Stimulated activated CD8-positive, alpha-beta memory T cell treated with anti-CD3 and anti-CD28 coated beads, Interleukin-15, amount 100 ng/mL, for 48 hours (primary cell): ENCODE measurements at places on chromosomes 11 and 22.

DNA sequence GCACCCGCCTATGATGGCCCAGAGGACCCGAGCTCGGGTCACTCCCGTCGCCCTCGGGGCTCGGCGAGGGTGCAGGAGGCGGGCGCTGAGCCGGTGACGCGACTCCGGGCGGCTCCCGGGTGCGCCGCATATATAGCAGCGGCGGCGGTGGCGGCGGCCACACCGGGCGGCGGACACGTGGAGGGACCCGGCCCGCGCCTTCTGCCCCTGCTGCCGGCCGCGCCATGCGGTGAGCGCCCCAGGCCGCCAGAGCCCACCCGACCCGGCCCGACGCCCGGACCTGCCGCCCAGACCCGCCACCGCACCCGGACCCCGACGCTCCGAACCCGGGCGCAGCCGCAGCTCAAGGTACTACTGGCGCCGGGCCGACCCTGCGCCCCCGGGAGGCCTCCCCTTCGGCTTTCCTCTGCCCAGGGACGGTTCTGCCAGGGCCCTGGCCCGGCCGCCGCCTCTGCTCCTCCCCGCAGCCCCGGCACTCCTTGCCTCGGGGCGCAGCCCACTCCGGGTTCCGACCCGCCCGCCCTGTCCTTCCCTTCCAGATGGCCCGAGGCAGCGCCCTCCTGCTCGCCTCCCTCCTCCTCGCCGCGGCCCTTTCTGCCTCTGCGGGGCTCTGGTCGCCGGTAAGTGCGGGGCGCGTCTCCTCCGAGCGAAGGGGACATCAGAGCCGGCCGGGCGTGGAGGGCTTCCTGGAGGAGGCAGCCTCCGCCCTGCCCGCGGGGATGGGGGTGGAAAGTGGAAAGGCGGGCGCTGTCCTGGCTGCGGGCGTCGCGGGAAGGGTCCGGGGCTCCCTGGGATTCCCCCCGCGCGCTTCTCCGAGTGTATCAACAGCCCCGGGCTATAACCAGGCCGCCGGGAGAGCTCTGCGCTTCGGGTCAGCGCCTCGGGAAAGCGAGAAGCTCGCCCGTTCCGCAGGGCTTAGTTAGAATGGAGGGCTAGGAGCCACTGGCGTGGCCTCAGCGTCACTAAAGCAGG is at the start of gene GAL:
Gene GAL (plus strand): TSS at position 160 of the 972 bp plus-strand sequence. CDS start 380 bp downstream, at position 540.
- no peak for DNase-seq

- DNase-seq: no peak
Measured at GRCh38 chr11:92087725-92088537, 136.7 kb upstream of the FAT3 start.

- no peak for DNase-seq
Measured at GRCh38 chr22:33658775-33659174, 261.5 kb downstream of the LARGE1 start.

DNA sequence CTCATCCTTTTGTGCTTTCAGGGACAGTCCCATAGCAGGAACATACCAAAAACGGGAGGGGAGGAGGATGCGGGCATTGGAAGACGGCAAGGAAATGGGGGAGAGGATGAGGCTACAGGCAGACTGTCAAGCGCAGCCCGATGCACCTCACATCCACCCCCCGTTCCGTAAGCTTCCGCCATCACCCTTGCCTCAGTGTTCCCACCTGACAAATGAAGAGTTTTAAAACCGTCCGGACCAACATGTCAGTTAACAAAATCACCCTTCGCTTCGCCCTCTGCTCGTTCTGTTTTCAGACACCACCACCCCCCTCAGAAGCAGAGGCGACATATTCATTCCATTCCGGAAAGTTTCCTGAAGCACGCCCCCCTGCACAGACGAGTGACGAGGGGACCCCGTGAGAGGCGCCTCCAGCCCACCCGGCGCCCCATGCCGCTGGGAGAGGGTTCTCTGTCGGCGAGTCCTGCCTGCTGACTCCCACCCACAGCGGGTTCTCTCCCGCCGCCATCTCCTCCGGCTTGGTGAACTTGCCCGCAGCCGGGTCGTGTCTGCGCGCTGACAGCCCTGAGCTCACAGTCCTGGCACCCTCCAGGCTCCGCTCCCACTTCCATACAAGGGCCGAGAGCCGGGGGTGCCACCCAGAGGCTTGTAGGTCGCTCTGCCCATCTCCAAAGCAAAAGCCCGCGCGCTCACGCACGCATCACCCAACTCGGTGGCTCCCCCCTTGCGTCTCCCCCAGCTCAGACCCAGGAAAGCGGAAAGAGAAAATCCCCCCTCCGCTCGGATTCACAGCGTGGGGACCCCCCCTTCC is 1.5 kb downstream of the IGSF9B start:
- DNase-seq: no peak

DNA sequence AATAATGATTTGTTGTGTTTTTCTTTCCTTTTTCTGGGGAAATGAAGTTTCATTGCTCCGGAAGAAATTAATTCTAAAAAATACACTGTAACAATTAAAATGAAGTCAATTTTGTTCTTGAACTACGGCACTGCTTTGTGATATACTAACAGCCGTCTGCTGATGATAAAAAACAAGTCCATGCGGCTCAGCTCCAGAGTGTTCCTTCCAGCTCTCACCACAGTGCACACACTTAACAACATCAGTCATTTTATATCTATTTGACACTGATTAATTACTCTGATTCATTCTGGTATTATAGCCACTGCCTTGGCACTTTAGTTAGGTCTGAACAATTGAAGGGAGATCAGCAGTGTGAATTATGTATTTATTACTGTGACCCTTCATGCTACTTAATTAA is 97.4 kb upstream of the SLC6A5 start:
- DNase-seq: no peak

- no peak for DNase-seq
Measured at GRCh38 chr11:7787239-7787638, 9.5 kb downstream of the OR5P2 start.

DNA sequence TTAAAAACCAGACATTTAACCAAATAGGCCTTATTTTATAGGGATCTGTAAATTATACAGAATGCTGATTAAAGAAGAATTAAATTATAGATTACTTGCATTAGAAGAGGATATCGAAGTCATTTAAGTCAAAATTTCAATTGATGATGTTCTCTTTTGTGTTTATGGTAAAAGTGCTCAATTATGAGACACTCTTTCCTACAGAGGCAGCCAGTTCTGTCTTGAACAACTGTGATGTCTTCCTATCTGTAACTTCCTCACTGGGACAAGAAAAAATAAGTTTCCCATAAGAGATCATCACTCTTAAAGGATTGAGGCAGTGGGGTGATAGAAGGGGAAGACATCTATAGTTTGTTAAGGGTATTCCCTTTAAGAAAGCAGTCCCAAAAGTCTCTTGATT is 613.5 kb downstream of the INSC start:
- no peak for DNase-seq

GRCh38 chr11:66849501-66850234 is 6.4 kb downstream of the RCE1 start:
- DNase-seq: no peak

GRCh38 chr11:72173291-72173690 is 18.6 kb upstream of the FOLR1 start:
- no peak for DNase-seq

DNA sequence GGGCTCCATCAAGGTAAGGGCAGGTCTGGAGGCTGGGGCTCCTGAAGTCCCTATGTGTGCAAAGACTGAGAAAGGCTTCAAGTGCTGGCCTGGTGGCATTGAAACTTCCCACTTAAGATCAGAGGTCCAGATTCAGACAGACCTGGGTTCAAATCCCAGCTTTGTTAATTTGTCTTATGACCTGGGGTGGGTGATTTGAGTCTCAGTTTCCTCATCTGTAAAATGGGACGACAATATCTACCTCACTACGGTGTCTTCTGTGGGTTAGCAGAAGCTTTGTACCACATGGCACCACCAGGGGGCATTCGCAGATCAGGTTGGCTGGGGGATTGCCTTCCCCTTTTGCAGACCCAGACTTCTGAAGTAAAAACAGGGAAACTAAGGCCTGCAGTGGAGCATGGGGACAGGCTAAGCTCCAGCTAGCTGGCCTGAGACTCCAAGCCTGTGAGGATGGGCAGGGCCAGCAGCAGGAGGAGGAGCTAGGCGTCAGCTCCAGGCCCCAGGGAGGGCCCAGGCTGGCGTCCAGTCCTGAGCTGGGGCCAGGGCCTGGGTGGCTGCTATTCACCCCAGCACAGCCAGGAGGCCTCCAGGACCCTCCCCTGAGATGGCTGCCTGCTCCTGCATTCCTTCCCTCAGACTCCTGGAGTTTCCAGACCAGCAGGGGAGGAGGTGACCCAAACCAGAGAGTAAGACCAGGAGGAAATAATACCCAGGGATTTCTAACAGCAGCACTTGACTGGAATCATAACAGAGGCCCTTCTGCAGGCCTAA is 1.5 kb downstream of the CASTOR1 start:
- DNase-seq: peak; percentile 76

- DNase-seq: no peak
Measured at GRCh38 chr11:24389575-24389974, 107.3 kb upstream of the LUZP2 start.

- no peak for DNase-seq
Measured at GRCh38 chr11:134270250-134270714, 5.9 kb upstream of the GLB1L3 start.
